ENCODE measurements at places on chromosomes 4 and X. TPM values are rescaled to one million over a fixed set of nuclear protein-coding genes. Genes with fewer than 3 reads are reported as not detected.

TMEM255A gene
- not detected for total RNA-seq

RNF212 gene
- 0.25 TPM for total RNA-seq

ASB9 gene
- 2.9 TPM for total RNA-seq

DMRTC1 gene
- not detected for total RNA-seq

SLC2A9 gene
- 1.1 TPM for total RNA-seq

RRH gene
- total RNA-seq: not detected

- DNase-seq: no peak
Measured at GRCh38 chr4:110613745-110614144, 9.1 kb downstream of the PITX2 start.

- peak; percentile 21 for DNase-seq
Measured at GRCh38 chr4:127781300-127782024, 660 bp upstream of the HSPA4L start.

DNA sequence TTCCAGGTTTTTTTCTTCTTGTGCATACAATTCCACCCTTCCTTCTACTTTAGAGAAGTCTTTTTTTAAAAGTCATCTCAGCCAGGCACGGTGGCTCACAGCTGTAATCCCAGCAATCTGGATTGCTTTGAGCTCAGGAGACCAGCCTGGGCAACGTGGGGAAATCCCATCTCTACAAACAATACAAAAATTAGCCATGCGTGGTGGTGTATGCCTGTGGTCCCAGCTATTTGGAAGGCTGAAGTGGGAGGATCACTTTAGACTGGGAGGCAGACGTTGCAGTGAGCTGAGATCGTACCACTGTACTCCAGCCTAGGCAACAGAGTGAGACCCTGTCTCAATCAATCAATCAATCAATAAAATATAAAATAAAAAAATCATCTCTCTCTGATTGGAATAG, 14.8 kb downstream of the ELOVL6 start:
- DNase-seq: no peak

DNA sequence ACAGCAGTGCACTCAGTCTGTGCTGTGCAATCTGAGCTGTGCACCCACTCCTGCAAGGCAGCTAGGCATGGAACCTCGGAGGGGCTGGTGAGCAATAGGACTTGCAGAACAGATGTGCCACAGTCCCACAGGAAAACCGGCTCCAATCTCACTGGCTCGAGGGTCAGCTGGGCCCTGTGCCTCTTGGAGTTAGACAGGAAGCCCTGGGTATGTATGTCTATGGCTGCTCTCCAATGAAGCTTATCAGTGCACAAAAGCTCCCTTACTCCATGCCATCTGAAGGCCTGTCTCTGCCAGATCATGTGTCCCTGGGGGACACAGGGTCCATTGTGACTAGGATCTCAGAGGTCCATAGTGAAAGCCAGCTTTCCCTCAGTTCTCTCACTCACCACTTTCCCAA, 335.8 kb downstream of the SH3BGRL start:
- DNase-seq: no peak

DNA sequence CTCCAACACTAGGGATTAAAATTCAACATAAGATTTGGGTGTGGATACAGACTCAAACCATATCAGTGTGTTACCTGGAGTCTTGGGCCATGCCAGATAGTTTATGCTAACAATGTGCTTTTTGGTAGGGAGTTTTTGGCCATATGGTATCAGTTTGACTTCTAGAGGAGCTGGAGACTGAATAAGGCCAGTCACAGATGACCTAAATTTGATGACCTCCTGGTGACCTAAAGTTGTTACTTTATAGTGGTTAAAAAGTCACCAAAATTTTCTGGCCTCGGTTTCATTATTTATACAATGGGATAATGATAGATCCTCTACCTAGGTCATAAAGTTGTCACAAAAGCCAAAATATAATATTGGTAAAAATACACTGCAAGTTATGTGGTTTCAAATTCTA, 877.1 kb downstream of the RAPGEF2 start:
- DNase-seq: no peak

DNA sequence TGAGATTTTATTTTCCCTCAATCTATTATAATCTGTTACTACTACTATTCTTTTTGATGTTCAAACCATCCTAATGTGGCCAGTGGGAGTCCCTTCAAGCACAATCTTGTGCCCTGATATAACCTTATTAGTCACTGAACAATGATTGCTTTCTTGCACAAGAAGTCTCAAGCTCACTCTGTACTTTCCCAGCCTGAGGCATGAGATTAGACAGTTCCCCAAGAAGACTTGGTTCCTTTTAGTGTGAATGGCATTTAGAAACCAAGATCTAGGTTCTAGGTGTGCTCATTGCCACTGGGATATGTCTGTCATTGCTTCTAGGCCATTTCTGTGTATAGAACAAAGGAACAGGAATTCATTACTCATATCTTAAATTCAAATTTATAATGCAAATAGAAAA, 28.0 kb upstream of the RBM41 start:
- DNase-seq: no peak

DNA sequence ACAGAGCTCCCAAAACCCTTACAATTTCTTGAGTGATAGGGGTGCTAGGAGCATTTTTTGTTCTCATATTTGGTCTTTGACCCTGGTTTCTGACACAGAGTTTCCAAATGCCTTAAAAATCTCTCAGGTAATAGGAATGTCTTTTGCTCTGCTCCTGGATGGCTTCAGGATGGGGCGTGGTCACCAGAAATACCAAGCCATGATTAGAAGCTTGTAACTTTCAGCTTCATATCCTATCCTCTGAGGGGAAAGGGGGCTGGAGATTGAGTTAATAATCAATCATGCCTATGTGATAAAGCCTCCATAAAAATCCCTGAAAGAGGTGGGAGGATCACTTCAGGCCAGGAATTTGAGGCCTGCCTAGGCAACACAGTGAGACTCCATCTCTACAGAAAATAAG, 34.6 kb upstream of the IL9R start:
- no peak for DNase-seq

DNA sequence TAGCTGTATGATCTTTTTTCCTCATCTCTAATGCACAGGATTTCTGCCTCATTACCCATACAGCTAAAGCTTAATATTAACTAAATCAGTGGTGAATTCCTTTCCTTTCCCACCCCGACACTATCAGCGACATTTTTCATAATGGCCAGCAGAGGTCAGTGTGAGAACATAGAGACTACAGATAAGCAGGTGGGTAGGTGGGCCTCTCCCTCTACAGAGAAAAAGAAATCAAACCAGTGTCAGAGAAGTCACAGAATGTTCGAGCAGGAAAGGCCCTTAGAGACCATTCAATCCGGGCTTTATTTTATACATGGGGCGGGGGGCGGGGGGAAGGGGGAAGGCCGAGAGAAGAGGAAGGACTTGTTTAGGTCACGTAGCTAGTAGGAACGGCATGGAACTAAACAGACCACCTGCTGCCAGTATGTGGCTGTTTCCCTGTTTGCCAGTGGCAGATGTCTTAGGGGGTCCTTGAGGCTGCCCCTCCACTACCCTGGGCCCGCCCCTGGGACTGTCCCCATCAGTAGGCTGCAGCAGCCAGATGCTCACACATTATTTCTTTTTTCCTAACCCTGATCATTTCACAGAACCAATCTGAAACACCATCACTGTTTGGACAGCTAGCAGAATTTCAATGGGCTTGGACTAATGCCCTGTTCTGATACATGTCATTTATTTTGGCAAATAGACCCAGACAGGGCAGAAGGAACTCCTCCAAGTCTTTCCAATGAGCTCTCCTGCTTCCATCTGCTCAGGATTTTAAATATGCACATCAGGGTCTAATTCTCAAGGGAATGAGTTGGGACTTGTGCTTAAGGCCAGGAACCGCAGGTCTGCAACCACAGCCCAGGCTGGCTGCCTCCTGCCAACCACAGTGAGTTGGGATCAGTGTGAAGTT, 133.4 kb downstream of the ATG4A start:
- peak; percentile 18 for DNase-seq

DNA sequence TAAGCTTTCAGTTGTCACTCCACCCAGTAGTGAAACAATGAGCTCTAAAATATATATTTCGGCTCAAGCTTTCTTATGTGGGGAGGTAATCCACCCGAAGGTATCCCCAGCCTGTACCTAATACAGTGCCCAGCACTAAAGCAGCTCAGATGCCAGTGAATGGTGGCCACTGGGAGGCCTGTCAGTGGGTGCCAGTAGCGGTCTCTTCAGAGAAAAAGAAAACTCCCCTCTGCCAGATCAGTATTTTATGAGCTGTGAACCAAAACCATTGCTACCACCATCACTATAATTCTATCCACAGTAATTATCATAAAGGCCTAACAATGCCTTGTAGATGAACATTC, 835 bp upstream of the NFKB1 start:
- peak; percentile 53 for DNase-seq

Measured in dermis microvascular lymphatic vessel endothelial cell (primary cell).